CD4-positive, alpha-beta T cell treated with Interleukin-21 for 1 hour (primary cell): ENCODE measurements at places on chromosomes 16 and 17.

- DNase-seq, result no peak
Measured at GRCh38 chr17:67285360-67285759, 40.4 kb upstream of the HELZ start.

- DNase-seq, result no peak
Measured at GRCh38 chr17:38595892-38596291, 9.9 kb downstream of the SRCIN1 start.

DNA sequence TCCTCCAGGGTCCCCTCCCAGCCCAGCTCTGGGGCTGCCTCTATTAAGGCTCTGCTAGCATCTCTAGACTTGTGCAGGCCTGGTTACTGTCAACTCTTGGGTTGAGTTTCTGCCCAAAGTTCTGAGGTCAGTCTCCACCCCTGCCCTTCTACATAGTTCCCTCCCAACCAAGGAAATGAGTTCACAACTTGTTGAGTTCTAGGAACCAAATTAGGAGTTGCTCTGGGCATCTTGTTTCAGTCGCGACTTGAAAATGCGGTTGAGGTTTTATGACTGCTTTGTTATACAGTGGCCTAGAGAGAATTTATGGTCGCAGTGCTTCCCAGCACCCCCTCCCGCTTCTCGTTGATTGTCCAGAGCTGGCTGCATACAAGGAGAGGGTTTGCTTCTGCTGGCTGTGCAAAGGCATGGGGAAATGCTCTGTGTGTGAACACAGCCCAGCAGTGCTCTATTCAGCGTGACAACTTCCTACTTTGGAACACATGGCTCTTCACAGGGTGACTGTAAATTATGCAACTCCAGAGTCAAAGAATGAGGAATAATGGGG lies 20.2 kb downstream of the GNAO1 start:
- no peak for DNase-seq

- no peak for DNase-seq
Measured at GRCh38 chr17:38850374-38850773, 3.1 kb downstream of the RPL23 start.

DNA sequence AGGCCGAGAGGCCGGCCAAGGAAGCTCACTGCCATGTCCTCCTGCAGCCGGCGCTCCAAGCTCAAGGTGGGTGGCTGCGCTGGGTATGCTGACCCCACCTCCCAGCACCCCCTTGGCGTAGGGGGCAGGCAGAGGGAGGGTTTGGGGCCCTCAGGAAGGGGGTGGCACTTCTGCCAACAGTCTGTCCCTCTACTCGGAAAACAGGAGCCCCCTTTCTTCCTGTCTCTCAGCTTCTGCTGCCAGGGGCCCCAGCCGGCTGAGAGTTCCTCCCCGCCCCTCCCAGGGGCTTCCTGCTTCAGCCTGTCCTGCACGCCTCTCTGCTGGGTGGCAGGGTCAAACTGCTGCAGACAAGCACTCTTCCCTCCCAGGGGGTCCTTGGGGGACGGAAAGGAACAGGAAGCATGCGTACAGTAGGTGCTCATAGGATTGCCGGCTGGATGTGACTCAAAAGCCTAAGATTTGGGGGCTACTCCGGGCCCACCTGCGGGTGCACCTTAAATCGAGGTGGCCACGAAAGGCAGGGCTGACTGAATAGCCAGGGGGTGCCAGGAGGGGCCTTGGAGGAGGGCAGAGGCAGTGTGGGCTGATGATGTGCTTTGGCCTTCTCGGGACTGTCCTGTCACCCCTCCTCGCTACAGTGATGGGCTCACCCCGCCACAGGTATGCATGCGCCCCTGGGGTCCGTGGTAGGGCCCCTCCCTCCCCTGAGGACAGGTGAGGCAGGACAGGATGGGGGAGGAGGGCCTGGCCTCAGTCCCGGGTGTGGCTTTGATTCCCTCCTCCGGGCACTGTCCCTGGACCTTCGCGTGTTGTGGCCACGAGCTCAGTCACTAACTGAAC lies 4.0 kb downstream of the CBX2 start:
- DNase-seq, result no peak

- DNase-seq, result no peak
Measured at GRCh38 chr16:85190572-85190971, 78.3 kb upstream of the CIBAR2 start.

DNA sequence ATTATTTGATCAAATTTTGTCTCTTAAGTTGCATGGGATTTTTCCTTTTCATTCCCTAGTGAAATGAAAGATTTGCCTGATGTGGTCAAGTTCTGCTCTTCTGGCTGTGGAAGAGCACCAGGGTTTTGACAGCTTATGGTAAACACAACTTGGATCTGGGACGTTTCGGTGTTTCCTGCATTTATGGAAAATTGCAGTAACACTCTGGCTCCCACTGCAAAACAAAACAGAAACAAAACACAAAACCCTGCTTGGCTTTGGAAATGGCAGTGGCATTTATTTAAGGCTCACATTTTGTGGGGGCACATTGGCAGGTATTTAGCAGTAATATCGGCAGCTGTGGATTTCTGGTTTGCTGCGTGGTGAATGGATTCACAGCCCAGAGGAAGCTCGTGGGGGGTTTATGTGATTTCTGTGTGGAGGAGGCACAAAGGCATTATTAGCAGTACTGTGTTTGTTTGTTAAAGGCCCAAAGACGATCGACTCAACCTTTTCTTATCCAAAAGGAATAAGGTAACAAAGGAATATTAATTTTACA lies 377.8 kb downstream of the SNX29 start:
- DNase-seq, result no peak

GRCh38 chr17:43994272-43995149 lies 9.9 kb upstream of the NAGS start:
- peak; percentile 72 for DNase-seq

GRCh38 chr16:56518425-56518824 lies 1.4 kb downstream of the BBS2 start:
- no peak for DNase-seq

DNA sequence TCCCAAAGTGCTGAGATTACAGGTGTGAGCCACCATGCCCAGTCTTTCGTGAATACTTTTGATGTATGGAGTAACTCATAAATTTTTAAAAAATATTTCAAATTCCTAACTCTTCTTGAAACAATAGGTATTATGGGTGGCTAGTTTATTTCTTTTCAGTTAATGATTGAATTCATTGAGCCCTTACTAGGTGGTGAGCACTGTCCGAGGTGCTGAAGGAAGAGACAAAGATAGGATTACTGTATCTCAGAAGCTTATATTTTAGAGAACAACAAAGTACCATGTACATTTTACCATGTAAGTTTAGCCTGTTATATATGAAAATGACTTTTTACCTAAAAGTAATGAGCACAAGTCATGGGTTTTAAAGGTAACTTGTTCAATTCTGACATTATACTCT lies 418.3 kb downstream of the NPIPA7 start:
- no peak for DNase-seq

DNA sequence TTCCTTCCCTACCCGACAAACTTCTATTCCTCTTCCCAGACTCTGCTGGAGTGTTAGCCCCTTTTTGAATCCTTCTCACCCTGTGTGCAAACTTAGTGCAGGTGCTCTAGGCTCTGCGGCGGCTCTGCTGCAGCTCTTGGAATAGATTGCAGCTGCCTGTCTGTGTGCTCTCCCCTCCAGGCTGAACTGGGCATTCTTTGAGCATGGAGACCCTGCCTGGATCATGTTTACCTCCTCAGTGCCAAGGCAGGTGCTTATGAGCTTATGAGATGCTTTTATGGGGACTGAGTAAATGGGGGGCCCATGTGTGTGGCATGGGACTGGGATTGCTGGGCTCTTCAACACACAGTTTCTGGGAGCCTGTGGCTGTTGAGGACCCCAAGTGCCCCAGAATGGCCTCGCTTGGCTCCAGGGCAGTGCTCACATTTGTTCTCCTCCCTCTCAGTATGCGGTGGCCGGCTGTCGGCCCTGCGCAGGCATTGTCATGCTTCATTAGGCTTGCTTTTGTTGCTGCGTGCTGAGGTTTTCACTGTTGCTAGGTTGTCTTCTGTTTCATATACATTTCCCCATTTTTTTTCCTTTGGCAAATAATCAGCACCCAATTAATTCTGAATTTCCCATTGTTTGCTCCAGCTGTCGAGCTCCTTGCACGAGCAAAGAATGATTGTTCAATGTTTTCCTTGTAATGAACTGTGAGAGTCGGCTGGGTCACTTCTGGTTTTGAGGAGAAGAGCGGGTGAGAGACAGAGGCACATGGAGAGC lies 185.5 kb upstream of the NLRP1 start:
- no peak for DNase-seq

DNA sequence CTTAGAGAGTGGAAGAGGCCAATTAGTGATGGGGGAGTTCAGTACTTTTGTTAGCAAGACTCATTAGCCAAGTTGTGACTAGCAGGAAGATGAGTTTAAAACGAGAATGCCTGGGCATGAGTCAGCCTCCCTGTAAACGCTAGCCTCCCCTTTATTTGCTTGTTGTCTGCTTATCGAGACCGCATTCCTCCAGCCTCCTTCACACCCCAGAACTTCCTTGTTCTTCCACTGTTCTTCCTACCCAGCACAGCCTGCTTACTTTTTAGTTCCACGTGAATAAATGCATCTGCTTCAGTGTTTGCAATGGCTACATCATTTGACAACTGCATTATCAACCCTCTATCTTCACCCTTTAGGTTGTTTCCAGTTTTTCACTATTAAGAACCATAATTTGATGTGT lies 20.2 kb upstream of the OR3A1 start:
- DNase-seq, result no peak

- no peak for DNase-seq
Measured at GRCh38 chr17:514584-514983, 162.0 kb upstream of the RPH3AL start.

DNA sequence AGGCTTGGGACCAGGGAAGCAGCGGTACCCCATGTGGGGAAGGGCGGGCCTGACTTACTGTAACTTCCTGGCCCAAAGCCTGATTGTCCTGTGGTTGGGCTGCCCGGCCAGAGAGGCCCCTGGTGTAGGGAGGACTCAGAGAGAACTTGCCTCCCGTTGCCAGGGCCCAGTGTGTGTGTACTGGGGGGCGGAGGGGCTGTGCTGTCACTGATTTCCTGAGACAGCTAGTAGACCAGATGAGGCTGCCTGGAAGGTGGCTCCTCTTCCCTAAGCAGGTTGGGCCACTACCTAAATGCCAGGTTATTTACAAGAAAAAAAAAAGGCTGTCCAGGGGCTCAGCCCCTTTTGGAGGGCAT lies 16.7 kb downstream of the SOCS3 start:
- peak; percentile 64 for DNase-seq

DNA sequence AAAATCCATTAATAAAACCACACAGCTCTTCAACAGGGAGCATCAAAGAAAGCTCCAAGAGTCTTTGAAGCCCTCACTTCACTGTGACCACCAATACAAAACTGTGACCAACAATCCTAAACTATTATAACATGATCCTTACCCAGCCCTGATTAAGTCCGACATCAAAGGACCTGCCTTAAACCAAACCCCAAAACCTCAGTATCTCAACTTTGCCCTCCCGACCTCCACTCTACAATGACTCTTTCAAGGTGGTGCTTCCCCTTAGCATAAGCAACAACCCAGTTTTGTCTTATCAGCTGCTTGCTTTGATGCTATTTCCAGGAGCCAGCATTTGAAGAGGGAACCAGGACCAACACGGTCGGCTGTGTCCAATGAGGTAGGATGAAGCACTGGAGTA lies 8.5 kb upstream of the PRSS22 start:
- no peak for DNase-seq

GRCh38 chr17:74490716-74491115 lies 24.3 kb downstream of the CD300A start:
- no peak for DNase-seq

GRCh38 chr16:49931916-49932315 lies 76.0 kb upstream of the ZNF423 start:
- no peak for DNase-seq

DNA sequence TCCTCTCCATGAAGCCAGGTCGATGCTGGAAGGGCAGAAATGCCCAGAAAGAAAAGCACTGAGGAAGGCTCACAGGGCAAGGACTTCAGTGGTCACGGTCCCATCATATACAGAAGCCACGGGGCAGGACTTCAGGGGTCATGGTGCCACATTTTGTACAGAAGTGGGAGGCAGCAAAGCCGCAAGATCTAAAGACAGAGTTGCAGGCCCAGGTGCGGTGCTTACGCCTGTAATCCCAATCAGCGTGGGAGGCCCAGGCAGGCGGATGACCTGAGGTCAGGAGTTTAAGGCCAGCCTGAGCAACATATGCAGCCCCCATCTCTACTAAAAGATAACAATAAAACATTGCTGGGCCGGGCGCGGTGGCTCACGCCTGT lies 96.0 kb downstream of the NXN start:
- DNase-seq, result no peak

- peak; percentile 86 for DNase-seq
Measured at GRCh38 chr16:84511180-84511800, 6.8 kb upstream of the MEAK7 start.

GRCh38 chr16:65305266-65305959 lies 183.6 kb upstream of the CDH11 start:
- no peak for DNase-seq

DNA sequence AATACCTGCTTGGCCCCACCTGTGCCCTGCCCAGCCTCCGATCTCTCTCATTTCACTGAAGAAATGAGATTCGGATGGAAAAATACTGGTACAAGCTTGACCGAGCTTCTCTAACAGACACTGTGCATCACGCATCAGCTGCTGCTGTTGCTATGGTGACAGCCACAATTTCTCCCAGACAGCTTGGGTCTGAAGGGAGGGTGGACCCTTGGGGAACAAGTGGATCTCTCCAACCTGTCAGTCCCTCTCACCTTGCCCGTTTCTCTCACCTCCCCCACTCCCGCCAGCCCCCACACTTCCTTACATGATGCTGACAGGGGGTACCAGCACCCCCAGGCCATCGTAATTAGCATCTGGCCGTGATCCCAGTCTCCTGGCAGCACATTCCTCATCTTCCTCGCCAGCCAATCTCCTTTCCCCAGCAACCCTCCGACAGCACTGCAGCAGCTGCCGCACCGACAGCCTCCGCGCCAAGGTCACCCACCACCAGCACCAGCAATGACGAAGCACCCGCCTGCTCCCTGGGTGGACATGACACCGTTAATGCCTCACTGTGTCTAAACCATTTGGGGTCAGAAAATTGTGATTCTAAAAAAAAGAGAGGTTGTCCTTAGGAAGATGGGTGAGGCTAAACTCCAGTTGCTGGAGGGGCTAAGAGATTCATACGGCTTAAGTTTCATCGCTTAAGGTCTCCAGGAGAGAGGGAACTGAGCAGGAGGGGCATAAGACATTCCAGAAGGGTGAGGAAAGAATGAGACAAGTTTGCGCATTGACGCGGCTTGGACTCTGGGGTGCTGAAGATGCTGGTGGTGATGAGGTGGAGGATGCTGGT lies 58.6 kb upstream of the TNRC6A start:
- no peak for DNase-seq
